ENCODE measurements at places on chromosomes 5 and 9.

GRCh38 chr9:21141427-21141882, at the start of gene IFNW1:
Gene IFNW1 (minus strand): TSS chr9:21141832. CDS start chr9:21141570, 262 bp downstream.
- DNase-seq: no peak

GRCh38 chr9:99582814-99583213, 238.9 kb upstream of the NR4A3 start:
- no peak for DNase-seq

- DNase-seq: no peak
Observed at GRCh38 chr5:73896097-73896496, 270.1 kb downstream of the ARHGEF28 start.

- DNase-seq: no peak
Observed at GRCh38 chr5:58440901-58441460, 18.9 kb downstream of the PLK2 start.

GRCh38 chr5:161190086-161190485, 338.1 kb upstream of the ATP10B start:
- DNase-seq: no peak

GRCh38 chr9:93648836-93649235, 72.5 kb downstream of the PHF2 start:
- no peak for DNase-seq

DNA sequence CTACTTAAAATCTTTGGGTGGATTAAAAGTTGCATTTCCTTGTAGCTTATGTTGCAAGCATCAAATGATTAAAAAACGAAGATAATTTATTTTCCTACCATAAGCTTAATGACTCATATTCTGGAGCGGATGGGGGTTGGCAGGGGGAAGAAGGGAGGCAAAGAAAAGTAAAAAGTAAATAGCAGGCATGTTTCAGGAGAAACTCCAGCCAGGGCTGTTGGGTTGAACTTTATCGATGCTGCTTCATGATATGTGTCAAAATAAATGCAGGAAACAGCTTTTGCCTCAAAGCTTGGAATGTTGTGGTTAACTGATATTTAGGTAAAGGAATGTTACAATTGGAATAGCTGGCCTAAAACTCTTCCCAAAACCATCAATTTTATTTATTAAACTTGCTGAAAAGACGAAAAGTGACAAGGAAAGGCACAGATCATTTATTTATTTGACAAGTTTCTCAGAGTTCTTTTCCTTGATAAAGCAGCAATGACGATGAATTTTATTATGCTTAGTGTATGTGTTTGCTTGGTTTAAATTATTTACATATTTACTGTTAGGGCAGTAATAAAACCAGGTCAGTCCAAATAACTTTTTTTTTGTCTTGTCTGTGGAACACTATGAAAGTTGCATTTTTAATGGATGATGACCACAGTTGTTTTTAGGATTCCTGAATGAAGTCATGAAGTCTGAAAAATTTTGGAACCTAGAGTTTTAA, 177.9 kb downstream of the PCSK1 start:
- DNase-seq: no peak

DNA sequence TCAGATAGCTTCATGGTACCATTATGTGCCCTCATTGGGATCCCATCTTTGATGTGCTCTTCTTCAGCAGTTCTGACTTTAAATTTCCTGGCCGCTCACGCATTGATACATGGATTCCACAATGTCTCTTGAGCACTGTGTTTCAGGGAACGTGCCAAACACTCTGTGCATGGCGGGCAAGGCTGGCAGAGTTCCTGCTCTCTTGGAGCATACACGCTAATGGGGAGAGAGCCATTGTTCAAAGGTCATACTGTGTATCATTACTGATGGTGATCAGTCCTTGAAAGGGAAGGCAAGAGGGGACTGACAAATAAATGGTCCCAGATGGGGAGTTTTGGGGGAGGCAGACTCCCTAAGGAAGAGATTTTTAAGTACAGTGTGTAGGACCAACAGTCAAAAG, 52.3 kb downstream of the AMBP start:
- DNase-seq: no peak

DNA sequence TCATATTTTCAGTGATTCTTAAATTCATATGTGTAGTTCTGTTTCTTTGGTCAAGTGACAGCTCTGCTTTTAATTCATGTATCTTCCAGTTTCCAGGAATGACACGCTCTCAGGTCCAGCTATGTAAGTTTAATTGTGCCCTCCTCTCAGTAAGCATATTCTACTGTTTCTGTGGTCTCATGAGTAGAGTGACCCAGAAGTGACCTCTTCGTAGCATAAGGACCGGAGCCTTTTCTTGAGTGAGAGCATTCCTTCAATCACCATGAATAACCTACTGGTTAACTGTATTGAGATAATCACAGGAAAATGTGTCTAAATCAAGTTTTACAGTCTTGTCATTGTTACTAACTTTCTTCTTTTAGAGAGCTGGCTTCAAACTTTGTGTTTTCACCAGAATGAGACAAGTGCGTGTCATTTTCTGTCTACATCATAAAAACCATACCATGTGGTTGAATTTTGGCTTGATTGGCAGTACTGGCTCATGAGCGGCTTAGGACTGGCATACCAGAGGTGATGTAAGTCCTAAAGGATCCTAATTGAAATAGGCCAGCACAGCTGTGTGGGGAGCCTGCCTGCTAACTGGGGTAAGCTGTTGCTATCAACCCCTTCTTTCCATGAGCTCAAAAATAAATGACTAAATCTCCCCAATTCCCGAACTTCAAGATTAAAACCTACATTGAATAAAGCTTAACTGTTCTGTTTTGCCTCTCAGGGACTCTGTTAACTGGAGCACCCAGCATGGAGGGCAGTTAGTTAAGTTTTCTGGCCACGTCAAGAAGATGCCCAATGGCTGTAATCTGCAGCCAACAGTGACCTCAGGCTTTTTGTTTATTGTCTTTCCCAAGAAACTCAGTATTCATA, 4.8 kb downstream of the ADAMTSL1 start:
- no peak for DNase-seq

- no peak for DNase-seq
Observed at GRCh38 chr9:116712781-116713180, 25.7 kb downstream of the TRIM32 start.

- DNase-seq: no peak
Observed at GRCh38 chr5:74155501-74155900, 485.0 kb downstream of the ENC1 start.

- no peak for DNase-seq
Observed at GRCh38 chr5:13664377-13664776, 280.1 kb downstream of the DNAH5 start.

DNA sequence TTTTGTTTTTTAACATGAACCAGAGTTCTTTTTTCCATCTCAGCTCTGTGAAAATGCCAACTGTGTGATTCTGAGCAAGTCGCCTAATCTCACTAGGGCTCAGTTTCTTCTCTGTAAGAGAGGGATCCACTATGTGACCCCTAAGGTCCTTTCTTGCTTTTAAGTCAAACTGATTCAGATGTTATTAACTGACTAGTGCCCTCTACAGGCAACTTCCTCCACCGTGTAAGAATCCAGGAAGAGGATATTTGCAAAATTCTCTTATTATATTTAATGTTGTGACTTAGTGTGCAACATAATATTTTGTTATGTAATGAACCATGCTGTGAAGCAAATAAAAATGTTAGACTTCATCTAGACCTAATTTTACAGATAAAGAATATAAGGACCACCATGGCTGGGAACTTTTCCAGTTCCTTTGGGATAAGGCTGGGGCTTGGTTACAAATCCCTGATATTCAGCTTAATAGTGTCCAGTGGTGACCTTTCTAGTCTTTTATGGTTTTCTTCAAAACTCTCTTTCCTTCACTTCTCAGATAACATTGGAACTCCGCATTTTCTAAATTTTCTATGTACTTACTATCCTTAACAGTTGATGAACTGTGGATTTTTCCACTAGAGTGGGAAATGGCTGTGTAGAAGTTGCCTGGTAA, 244.7 kb downstream of the PIK3R1 start:
- DNase-seq: peak; percentile 11

DNA sequence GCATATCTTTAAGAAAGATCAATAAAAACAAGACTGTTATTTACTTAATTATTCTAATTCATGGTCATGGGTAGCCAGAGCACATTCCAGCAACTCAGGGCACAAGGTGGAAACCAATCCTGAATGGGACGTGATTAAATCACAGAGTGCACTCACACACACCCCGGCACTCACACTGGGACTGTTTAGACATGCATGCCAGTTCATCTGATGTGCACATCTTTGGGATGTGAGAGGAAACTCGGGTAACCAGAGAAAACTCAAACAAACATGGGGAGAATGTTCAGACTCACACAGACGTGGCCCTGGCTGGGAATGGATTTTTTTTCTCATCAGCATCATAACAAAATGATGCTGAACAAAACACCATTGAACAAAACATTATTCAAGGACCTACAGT, 29.4 kb downstream of the SMAD5 start:
- DNase-seq: no peak

DNA sequence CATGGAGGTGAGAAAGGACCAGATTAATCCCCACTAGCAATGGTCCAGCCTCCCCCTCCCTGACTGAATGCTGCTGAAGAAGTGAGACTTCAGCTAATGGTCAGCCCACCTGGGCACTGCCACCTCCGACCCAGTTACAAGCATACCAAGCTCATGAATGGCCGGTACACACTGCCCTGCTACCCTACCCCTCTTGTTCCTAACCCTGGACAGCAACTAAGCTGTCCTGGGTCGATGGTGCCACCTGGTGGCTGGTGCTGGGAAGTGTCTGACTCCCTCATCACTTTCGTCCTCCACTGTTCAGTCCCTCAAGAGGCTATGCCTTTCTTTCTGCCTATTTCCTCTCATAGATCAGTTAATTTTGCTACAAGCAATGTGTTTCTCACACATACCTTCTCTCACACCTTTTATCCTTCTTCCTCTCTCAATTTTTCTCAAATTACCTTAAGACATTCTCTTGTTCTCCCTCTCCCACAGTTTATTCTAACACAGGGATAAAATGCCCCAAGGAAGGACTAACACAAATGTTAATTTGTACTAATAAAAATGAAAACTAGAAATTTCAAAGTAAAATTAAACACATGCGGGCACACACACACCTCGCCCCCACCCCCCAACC, 42.4 kb downstream of the PAX5 start:
- no peak for DNase-seq

DNA sequence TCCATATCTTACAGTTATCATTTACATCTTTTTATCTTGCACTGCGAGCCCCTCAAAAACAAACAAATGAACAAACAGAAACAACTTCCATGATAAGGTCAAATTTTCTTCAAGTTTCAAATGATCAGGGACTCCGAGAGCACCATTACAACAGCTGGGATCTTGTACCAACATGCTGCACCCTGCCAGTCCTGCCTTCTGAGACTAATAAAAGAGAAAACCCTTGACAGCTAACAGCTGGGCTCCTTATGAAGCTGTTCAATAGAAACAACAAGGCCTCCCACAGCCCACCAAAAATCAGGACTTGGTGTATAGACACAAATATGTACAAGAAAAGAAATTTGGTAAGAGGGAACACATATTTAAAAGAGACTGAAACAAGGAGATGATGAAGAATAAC, 985.3 kb upstream of the DMAC1 start:
- no peak for DNase-seq

DNA sequence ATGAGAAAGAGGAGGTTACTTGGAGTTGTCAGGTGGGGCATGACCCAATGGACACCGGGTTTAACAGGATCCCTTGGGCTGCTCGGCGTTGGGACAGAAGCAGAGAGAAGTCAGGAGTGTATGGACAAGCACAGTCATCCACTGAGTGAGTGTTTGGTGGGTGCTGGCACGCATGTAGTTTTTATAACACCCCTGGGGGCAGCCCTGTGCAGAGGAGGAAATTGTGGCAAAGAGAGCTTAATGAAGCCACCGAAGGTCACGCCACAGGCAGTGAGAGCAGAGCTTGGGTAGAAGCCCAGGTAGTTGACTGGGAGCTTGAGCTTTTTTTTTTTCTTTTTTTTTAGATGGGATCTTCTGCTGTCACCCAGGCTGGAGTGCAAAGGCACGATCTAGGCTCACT, 43.2 kb upstream of the IER5L start:
- no peak for DNase-seq

DNA sequence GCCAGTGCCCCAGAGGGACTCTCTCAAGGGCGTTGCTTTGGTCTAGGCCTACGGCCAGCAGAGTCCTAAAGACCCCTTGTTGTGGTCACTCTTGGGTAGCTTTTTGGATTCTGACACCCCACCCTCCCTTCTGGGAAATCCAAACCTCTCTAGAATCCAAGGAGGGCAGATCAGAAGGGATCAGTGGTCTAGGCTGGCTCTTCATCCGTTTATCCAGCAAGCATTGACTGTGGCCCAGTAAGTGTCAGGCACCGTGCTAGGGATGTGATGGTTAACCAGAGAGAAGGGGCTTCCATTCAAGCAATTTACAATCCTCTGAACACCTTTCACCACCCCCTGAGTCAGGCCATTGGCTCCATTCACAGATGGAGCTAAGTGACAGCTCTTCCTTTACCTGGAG, 181.1 kb downstream of the PTTG1 start:
- no peak for DNase-seq

- no peak for DNase-seq
Observed at GRCh38 chr5:76337953-76338451, 65.1 kb upstream of the IQGAP2 start.

DNA sequence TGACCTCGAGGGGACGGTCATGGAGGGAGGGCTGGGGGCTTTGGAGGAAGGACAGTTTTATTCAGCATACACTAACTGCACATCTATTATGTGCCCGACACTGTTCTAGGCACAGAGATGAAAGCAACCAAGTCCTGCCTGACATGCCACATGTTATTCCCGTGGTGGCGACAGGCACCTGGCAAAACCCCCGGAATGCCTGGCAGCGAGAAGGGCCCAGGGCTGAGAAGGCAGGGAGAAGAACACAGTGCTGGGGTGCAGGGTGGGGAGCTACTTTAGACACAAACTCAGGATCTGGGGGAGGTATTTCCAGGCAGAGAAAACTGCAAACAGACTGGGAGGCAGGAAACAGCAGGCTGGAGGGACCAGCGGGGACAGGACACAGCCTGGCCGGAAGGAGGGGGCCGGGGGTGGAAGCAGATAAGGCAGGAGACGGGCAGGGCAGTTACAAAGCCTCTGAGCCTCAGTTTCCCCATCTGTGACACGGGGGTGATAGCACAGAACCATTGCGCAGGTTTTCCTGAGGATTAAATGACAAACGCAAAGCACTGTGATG, 77.7 kb downstream of the STK10 start:
- no peak for DNase-seq

GRCh38 chr5:103849934-103850333, 287.3 kb upstream of the NUDT12 start:
- DNase-seq: no peak

DNA sequence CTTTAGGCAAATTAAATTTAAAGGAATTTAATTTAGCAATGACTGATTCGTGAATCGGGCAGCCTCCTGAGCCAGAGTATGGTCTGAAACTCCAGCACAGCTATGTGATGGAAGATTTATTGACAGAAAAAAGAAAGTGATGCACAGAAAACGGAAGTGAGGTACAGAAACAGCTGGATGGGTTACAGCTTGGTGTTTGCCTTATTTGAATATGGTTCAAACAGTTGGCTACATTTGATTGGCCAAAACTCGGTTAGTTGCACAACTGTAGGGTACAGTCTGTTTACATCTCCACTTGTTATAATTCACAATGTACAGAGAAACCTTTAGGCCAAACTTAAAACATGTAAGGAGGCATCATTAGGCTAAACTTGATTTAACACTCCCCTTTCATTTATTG, 1716.1 kb upstream of the C9orf72 start:
- DNase-seq: no peak

- DNase-seq: no peak
Observed at GRCh38 chr5:65989158-65989557, 62.8 kb downstream of the ERBIN start.

GRCh38 chr5:77333036-77333435, 122.6 kb downstream of the PDE8B start:
- DNase-seq: no peak

- no peak for DNase-seq
Observed at GRCh38 chr9:20563917-20564316, 58.4 kb downstream of the MLLT3 start.
